ENCODE measurements at places on chromosomes 7 and 10.
A peak's percentile ranks its signal among the peaks of the same experiment; 100 is the strongest.

GRCh38 chr10:127968659-127969058 is 61.8 kb downstream of the PTPRE start:
- DNase-seq = no peak

DNA sequence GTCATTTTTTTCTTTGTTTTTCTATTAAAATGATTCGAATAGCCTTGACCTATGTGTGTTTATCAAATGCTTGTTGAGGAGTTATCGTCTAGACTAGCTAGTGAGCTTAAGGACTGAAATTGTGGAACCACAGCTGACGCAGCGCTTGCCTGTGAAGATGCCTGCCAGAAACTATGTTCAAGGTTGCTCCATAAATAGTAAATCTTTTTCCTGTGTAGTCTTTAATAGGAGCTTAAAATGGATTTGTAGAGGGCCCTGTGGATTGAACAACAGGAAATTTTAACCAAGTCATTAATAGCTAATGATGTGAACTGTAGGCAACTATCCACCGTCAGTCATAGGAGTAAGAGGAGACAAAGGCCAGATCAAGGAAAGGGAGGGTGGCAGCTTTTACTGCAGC is 145.1 kb downstream of the GNAI1 start:
- no peak for DNase-seq

DNA sequence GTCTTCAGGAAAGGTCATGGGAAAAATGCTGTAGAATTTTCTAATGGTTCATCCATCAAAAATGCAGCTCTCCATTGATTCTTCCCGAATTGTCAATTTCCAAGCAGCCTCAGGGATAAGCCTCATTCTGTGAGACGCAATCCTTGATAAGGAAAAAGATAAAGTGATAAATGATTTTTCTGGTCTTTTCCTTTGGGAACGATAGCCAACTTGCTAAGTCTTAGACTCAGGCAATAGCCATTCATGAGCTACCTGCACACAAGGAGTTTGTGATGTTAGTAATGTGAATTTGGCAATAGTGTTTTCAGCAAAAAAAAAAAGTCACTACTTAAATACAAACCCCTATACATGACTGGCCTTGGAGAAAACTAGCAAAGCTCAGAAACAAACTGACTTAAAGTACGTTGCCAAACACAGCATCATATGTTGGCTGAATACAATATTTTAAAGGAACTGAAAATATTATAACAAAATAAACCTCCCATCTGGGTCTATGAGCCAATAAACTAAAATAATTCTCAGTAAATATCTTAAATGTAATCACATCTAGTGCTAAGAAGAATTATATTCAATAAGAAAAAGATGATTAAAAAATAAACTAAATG is 75.5 kb downstream of the KLF6 start:
- no peak for DNase-seq

DNA sequence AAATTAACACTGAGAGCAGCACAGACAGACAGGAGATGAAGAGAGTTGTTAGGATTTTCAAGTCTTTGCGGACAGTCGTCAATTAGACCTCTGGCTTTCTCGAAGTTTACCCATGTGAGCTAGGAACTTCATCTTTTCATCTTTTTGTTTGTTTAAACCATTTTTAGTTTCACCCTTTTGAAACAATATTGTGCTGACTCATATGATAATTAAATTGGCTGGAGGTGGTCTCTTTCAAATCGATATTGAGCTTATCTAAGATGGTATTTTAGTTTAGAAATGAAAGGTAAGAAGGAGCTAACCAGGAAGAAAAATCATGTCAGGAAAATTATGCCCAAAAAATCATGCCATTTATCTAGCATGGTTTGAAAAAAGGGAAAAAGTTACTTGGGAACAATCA is 415.8 kb upstream of the SEMA3A start:
- no peak for DNase-seq

DNA sequence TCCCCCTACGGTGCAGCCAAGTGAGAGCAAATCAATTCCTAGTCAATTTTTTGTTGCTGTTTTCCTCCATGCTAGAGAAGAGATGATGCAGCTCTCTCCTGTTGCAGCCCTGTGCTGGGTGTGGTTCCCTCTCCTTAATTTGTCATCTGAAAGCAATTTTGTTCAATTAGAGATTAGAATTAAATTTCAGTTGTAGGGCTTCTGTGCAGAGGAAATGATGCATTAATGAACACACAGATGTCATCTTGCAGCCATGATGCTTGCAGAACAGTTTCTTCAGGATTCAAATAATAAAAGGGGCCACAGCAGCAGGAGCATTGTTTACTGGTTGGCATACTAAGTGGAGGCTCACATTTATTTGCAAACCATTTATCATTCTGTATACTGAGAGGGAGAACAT is 266.0 kb downstream of the AUTS2 start:
- no peak for DNase-seq

DNA sequence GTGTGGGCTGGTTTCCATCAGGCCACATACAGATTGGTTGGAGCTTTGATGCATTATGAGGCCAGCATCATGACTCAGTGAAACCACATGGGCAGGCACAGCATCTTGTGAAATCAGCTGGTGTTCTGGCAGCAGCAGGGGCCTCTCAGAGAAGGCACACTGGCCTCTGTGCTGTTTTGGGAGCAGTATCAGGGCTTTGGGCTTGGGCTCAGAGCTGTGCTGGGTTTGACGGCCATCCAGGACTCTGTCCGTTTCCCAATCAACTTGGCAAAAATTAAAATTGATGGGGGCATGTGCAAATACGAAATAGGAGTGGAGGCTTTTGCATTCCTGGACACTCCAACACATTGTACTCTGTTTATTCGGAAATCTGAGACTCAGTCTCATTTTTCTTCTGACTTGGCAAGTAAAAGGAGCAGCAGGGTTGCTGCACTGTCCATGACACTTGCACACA is 190.9 kb downstream of the BMPER start:
- peak; percentile 82 for DNase-seq

GRCh38 chr10:64368298-64368697 is 847.1 kb downstream of the REEP3 start:
- peak; percentile 22 for DNase-seq

DNA sequence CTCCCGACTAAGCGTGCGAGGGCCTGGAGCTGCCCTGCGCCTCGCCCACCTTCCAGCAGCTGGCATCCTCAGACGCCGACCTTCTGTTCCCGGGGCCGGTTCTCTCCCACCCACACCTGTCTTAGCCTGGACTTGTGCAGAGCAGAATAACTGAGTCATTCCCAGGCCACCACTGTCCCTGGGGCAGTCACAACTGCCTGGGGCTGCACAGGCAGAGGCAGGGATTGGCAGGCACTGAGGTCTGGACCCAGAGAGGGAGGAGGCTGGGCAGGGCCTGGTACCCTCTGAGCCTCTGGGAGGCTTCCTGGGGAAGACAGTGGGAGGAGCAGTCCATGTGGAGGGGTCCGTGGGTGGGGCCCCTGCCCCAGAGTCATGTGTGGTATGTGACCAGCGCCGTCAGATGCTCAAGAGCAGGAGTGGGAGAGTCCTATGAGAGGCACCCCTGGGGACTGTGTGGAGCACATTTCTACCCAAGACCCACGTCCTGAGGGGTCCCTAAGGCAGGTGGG is 74.3 kb downstream of the NKX6-2 start:
- no peak for DNase-seq

- no peak for DNase-seq
Measured at GRCh38 chr7:2803342-2803692, 40.8 kb downstream of the GNA12 start.

DNA sequence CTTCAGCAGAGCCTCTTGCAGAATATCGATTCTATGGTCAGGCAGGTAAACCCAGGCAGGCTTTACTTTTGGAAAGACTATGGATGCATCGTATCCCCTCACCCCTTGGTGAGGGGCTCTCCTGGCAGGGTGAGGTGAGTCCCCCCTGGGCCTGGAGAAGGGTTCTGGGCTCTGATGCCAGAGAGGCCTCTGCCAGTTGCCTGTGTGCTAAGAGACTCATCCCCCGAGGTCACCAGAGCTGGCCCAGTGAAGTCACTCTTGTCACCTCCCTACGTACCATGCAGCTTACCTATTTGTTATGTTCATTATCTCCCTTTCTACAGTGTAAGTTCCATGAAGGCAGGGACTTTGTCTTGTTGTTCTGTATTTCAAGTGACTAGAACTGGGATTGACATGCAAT is 51.3 kb downstream of the TSPAN15 start:
- no peak for DNase-seq

DNA sequence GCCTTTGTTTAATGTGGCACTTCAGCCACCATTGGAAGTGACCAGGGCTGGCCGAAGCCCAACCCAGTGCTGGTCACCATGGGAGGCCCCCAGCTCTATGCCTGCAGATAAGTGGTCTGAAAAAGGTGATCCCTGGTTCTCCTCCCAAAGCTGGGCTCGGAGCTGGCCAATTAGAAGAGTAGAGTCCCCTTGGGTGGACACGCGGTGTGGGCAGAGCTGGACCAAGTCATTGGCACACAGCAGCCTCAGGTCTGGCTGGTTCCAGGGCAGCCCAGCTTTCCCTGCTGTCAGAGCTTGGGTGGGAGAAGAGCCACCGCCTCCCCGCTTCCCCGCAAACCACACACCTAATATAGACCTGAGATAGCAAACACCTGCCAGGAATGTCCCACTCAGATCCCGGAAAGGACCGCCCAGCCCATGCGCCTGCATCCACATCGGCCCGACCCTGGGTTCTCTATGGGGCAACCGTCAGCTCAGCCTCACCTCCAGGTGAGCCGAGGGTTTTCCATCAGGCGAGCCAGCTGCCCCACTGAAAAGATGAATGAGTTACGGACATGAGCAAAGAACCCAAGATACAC is 84.3 kb downstream of the TCERG1L start:
- no peak for DNase-seq

GRCh38 chr10:95335933-95336699 is 45.3 kb upstream of the PDLIM1 start:
- no peak for DNase-seq

- DNase-seq = no peak
Measured at GRCh38 chr7:106089647-106090046, 22.5 kb downstream of the SYPL1 start.

DNA sequence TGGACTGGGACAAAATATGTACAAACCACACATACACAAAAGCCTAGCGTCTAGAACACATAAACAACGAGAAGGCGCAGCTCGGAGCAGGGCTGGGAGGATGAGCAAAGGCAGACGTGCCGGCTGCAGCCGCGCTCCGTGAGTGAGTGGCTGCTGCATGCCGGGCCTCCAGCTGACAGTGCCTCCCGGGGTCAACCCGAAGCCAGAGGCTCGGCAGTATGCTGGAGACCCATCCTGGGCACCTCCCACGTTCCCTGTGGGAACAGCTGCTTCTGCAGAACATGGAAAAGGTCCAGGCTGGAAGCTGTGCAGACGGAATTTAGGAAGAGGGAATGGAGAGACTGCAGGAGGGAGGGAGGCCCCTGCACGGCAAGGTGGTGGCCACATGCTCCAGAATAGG is 3.6 kb upstream of the GPR146 start:
- DNase-seq = peak; percentile 83

DNA sequence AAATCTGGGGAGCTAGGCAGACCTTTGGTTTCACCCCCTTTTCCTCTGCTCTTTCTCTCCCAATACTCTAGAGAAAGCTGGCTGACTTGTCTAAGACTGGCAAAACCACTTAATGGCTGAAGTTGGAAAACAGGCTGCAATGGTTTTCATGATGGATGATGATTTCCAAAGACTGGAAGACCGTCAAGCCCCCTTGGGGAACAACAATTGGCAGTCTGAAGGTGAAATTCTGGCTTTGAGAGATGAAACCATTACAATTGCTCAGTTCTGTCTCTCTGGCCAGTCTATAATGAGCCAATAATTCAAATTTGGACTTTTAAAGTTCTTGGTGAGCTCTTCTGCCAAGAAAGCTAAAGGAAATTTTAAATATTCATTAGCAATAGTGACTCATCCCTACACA is 680.5 kb downstream of the PARD3 start:
- no peak for DNase-seq

- no peak for DNase-seq
Measured at GRCh38 chr10:120990831-120991230, 139.7 kb downstream of the WDR11 start.

DNA sequence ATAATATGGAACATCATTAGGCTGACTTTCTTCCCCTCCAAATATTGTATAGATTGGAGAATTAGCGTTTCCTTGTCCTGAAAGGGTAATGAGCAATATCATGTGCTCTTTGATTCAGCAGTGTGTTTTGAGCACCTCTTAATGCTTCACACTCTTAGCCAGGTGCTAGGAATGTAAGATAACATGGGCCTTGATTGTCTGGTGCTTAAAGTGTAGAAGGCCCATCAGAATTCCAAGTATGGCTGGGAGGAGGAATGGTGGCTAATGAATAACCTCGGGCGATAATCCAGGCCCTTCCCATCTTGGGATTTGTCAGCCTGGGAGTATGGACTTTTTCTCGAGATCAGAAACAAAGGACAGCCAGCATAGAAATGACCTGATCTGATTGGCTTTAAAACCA is 8.6 kb downstream of the TSPAN13 start:
- DNase-seq = no peak

- no peak for DNase-seq
Measured at GRCh38 chr10:14468023-14468441, 137.3 kb upstream of the FRMD4A start.

- DNase-seq = no peak
Measured at GRCh38 chr10:52774600-52775106, 2.1 kb upstream of the MBL2 start.

- peak; percentile 41 for DNase-seq
Measured at GRCh38 chr10:46992803-46993561, 81.8 kb downstream of the PTPN20 start.

- no peak for DNase-seq
Measured at GRCh38 chr10:129966370-129966888, 2.4 kb upstream of the EBF3 start.

DNA sequence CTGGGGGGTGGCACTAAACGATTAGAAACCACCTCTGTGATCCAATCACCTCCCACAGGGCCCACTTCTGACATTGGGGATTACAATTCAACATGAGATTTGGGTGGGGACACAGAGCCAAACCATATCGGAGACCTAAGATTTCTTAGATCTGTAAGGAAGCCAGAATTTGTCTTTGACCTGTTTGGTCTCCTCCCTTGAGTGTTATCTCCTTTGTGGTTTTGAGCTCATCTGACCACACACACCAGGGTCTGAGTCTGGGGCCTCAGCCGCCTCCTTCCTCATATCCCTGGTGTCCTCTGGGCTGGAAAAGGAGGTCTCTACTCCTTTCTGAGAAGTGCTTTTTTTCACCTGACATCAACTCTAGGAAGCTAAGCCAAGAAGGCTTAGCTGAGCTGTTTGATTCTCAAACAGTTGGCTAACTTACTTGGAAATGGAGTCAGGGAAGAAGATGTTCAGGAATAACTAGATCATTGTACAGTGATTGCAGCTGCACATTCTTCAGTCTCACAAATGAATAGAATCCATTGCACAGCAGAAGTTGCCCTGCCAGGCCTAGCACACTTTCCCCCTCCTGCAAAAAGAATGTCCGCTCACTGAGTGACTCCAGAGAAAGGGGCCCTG is 167.4 kb downstream of the ARHGAP21 start:
- no peak for DNase-seq

- DNase-seq = no peak
Measured at GRCh38 chr10:25614652-25615051, 319.4 kb upstream of the MYO3A start.

DNA sequence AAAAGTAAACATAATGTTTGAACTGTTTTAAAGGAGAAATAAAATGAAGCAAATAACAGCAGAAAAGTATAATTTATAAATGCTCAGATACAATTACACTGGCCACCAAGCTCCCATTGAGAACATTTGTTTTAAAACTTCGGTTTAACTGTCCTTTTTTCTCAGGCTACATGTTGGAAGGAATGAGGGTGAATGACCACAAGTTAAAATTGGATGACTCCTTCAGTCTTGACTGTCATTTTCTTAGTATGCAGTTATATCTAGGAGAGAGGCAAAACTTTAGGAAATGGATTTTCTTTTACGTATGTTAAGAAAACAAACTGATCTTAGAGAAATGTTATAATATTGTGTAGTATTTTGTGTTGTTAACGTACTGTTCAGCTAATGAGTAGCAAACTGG is 5.0 kb downstream of the TRIM24 start:
- peak; percentile 2 for DNase-seq
